Small intestine (tissue), 16 donors: ENCODE measurements at places on chromosomes 1 and 21.

- no peak overlapping the region for H3K4me3 ChIP-seq
- H3K27ac ChIP-seq, result peak overlapping the region; percentile 17
- peak; percentile 66 for DNase-seq
- H3K27me3 ChIP-seq, result peaks cover 25% of the 10 kb centered on the region
- peaks cover 31% of the 10 kb centered on the region for H3K4me1 ChIP-seq
- no peaks in the 10 kb centered on the region for H3K36me3 ChIP-seq
Measured at GRCh38 chr1:151838222-151839081, 1.2 kb downstream of the C2CD4D start.

GRCh38 chr21:33981391-33982101, 65.9 kb upstream of the ATP5PO start:
- no peak overlapping the region for H3K4me3 ChIP-seq
- no peaks in the 10 kb centered on the region for H3K27me3 ChIP-seq
- no peaks in the 10 kb centered on the region for H3K4me1 ChIP-seq
- no peak for DNase-seq

DNA sequence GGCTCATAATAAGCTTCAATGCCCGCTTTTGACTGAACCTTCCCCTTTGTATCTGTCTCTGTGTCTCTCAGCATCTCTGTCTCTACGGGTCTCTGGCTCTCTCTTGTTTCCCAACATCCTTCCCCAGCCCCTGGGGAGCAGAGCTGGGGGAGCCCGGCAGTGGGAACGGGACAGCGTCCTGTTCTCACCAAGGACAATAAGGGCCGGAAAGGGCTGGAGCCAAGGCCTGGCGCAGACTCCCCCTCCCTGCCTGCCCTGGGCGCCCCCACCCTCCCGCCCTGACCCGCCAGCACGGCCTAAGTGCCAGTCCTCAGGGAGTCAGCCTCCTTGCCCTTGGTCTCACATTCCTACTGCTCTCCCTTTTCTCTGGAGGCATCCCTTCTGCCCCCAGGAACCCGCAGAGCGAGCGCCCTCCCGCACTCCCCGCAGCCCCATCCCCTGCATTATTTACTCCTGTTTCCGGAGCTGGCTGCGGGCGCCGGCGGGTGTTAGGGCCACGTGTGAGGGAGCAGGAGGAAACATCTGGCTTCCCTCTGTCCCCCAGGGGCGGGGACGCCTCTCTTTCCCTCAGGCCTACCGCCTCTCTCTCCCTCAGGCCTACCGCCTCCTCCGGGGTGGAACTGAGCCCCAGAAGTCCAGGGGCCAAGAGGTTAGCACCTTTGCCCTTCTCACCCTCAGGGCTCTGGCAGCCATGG, 6.5 kb downstream of the KRTCAP2 start:
- no peaks in the 10 kb centered on the region for H3K27me3 ChIP-seq
- no peaks in the 10 kb centered on the region for H3K36me3 ChIP-seq
- peak overlapping the region; percentile 76 for H3K27ac ChIP-seq
- no peak overlapping the region for H3K4me3 ChIP-seq
- DNase-seq, result peak; percentile 51
- H3K4me1 ChIP-seq, result no peaks in the 10 kb centered on the region

- H3K4me1 ChIP-seq, result no peaks in the 10 kb centered on the region
- H3K27me3 ChIP-seq, result no peaks in the 10 kb centered on the region
- DNase-seq, result no peak
- no peak overlapping the region for H3K4me3 ChIP-seq
- no peak overlapping the region for H3K27ac ChIP-seq
- peaks cover 10% of the 10 kb centered on the region for H3K36me3 ChIP-seq
Measured at GRCh38 chr1:39255222-39255621, 50.7 kb downstream of the MACF1 start.

DNA sequence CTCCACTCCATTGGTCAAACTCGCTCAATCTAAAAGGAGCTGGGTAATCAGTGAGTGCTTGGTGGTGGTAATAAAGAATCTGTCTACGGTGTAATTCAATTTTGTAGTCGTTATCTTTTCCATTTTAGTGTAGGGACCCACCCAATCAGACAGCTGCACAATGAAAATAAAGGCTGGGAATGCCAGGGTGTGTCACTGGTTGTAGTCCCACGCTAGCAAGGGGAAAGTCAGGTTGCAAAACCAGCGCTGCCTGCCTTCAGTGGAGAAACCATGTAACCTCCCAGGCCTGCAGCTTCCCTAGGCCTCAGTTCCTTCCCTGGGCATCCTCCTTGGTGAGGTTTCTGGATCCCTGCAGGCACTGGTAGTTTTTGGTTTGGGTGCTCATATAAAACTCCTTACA, 49.4 kb upstream of the PPP2R5A start:
- H3K36me3 ChIP-seq, result no peaks in the 10 kb centered on the region
- H3K4me3 ChIP-seq, result no peak overlapping the region
- peaks cover 2% of the 10 kb centered on the region for H3K4me1 ChIP-seq
- H3K27ac ChIP-seq, result no peak overlapping the region
- DNase-seq, result peak; percentile 76
- no peaks in the 10 kb centered on the region for H3K27me3 ChIP-seq

GRCh38 chr1:200172311-200172710, 144.8 kb downstream of the NR5A2 start:
- H3K4me3 ChIP-seq, result no peak overlapping the region
- DNase-seq, result no peak
- H3K36me3 ChIP-seq, result no peaks in the 10 kb centered on the region
- H3K4me1 ChIP-seq, result no peaks in the 10 kb centered on the region

GRCh38 chr1:150772326-150772725, 6.7 kb upstream of the CTSS start:
- H3K4me3 ChIP-seq, result no peak overlapping the region
- no peaks in the 10 kb centered on the region for H3K36me3 ChIP-seq
- no peaks in the 10 kb centered on the region for H3K27me3 ChIP-seq
- no peaks in the 10 kb centered on the region for H3K4me1 ChIP-seq
- H3K27ac ChIP-seq, result no peak overlapping the region

GRCh38 chr1:199087144-199087543, 448.3 kb downstream of the PTPRC start:
- no peaks in the 10 kb centered on the region for H3K27me3 ChIP-seq
- H3K4me3 ChIP-seq, result no peak overlapping the region
- H3K4me1 ChIP-seq, result no peaks in the 10 kb centered on the region
- no peak for DNase-seq

DNA sequence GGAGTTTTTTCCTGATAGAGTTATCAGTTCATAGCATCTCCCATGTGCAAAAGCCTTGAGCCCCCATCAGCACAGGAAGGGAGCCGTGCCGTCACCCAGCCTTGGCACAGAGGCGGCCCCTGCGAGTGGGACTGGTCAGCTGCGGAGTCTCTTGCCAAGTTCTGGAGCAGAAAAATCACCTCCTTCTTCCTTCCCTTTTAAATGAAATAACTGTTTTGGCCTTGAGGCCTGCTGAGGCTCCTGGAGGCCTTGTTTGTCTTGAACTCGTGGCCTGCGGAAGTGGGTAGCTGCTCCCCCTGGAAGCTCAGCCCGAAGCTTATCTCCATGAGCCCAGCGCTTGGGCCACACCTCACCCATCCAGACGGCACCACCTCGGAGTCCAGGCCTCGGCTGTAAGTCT, 145.7 kb upstream of the TMEM51 start:
- no peak for DNase-seq
- no peaks in the 10 kb centered on the region for H3K27me3 ChIP-seq
- H3K4me1 ChIP-seq, result no peaks in the 10 kb centered on the region
- no peak overlapping the region for H3K27ac ChIP-seq
- H3K4me3 ChIP-seq, result no peak overlapping the region
- no peaks in the 10 kb centered on the region for H3K36me3 ChIP-seq

GRCh38 chr1:37764888-37765441, at the start of gene EPHA10:
EPHA10 (minus strand) TSS chr1:37765120; CDS start chr1:37765066, 54 bp downstream.
- H3K4me1 ChIP-seq, result no peaks in the 10 kb centered on the region
- no peak for DNase-seq
- no peak within 1 kb of the TSS for H3K4me3 ChIP-seq

DNA sequence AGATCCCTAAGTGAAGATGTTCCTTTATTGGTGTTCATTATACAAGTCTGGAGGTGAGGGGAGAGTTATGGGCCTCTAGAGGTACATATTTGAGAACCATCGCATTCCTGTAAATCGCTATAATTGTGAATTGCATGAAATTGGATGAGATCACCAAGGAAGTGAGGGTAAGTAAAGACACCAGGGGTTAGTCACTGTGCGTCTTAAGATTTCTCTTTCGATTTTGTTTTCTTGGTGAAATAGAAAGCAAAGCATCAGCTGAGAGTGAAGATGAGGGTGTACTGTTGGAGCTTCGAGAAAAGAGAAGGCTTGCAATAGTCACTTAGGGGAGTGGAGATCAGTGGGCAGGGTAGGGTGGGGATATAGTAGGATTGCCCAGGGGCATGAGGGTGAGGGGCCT, 82.1 kb downstream of the RAVER2 start:
- no peaks in the 10 kb centered on the region for H3K27me3 ChIP-seq
- H3K36me3 ChIP-seq, result no peaks in the 10 kb centered on the region
- H3K27ac ChIP-seq, result peak overlapping the region; percentile 75
- H3K4me1 ChIP-seq, result no peaks in the 10 kb centered on the region
- DNase-seq, result peak; percentile 9

DNA sequence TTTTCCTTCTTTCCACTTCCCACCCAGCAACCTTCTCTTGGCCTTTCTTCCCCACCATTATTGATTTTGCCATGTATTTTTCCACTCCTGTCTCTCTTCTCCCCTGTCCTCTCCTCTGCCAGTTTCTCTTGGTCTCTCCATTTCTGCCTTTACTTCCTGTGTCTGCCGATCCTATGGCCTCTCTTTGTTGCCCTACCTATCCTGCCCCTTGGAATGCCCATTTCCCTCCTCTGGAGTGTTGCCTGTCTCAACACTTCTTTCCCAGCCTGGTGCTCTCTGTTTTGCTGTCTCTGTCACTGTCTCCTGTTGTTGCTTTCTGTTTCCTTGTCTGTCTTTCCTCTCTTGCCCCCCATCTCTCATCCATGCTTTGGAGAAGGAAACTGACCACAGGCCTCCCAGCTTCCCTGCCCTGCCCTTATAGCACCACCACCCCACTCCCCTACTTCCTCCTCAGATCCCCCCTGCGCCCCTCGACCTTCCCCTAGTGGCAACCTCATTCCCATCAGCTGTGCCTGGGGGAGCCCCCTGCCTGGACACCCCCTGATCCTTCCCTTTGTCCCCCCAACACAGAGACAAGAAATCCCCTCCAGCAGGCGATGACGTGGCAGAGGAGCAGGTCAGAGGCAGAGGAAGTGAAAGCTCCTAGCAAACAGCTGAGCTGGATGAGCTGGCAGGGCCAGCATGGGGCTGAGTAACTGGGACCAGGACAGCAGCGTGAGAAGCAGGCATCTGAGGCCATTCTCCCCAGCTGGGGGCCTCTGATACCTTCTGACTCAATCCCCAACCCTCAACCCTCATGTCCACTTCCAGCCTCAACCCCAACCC, 6.6 kb upstream of the ETV3L start:
- H3K36me3 ChIP-seq, result no peaks in the 10 kb centered on the region
- no peak for DNase-seq
- no peaks in the 10 kb centered on the region for H3K4me1 ChIP-seq
- no peak overlapping the region for H3K27ac ChIP-seq
- no peaks in the 10 kb centered on the region for H3K27me3 ChIP-seq

DNA sequence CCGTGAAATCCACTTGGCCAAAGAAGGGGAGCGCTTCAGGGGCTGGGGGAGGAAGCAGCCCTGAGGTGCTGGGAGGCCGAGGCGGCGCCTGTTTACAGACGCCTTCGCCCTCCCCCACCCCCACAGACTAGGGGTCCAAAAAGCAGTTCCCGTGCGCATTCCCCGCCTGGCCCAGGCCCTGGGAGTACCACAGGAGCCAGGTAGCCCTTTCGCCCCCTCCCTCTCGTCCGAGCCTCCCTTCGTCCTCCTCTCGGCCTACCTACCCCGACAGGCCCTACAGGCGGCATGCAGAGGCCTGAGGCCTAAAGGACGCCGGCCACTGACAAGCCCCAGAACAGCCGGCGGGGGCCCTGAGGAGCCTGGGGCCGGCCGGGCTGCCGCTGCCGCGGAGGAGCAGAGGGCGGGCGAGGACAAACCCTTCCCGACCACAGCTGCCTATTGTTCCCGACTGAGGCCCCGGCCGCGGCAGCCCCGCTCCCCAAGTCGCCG, 522 bp downstream of the RC3H1 start:
- peaks cover 19% of the 10 kb centered on the region for H3K4me1 ChIP-seq
- DNase-seq, result peak; percentile 61
- no peaks in the 10 kb centered on the region for H3K36me3 ChIP-seq
- peak overlapping the region; percentile 94 for H3K27ac ChIP-seq
- H3K4me3 ChIP-seq, result peak overlapping the region; percentile 91
- H3K27me3 ChIP-seq, result no peaks in the 10 kb centered on the region

DNA sequence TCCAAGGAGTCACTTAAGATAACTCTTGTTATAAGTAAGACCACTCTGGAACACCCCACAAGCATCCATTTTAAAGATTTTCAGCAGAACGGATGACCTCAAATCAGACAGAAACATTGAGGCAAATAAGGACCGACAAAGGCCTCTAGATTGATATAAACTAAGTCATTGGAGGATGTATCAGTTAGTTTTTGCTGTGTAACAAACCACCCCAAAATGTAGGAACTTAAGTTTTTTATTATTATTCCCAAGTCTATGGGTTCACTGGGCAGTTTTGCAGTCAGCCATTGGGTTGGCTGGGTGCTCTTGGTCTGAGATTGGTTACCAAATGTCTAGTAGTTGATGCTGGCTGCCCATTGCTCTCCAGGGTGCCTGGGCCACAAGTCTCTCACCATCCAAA, 311.8 kb downstream of the SIPA1L2 start:
- no peak overlapping the region for H3K4me3 ChIP-seq
- H3K27ac ChIP-seq, result no peak overlapping the region
- DNase-seq, result no peak
- peaks cover 6% of the 10 kb centered on the region for H3K4me1 ChIP-seq
- no peaks in the 10 kb centered on the region for H3K27me3 ChIP-seq
- no peaks in the 10 kb centered on the region for H3K36me3 ChIP-seq

DNA sequence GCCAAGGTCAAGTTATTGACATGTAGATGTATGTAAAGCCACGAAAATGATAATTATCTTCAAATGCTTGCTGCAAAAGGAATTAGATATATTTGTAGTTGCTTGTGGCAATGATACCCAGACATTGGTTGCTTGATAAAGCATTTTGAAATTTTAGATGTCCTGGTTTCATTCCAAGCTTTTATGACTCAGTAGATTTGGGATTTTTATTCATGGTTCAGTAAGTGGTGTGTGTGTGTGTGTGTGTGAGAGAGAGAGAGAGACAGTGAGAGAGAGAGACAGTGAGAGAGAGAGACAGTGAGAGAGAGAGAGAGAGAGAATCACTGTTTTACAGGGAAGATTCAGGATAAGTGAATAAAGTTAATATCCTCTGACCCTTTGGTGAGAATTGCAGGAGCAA, 498.2 kb upstream of the C1orf87 start:
- no peaks in the 10 kb centered on the region for H3K4me1 ChIP-seq
- no peak overlapping the region for H3K27ac ChIP-seq
- no peak for DNase-seq
- H3K27me3 ChIP-seq, result no peaks in the 10 kb centered on the region
- no peak overlapping the region for H3K4me3 ChIP-seq
